HFF-Myc (cell line): ENCODE measurements at places on chromosomes 6 and 20.

DNA sequence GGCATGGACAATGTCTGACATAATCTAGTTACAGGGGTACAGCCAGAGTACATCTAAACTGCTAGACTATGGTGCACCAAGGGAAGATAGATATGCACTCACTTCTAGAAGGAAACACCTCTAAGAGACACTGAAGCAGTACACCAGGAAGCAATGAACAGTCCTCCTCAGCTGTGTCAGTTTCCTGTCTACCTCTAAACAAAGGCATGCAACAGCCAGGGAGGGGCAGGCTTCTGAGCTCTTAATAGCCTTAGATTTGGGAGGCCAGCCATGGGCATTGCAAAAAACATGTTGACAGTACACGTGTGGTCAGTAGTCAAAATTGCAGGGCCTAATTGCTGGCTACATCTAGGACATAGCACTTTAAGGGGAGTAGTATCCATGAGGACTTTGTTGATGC lies 21.4 kb downstream of the CRYBG1 start:
- no peak for DNase-seq

DNA sequence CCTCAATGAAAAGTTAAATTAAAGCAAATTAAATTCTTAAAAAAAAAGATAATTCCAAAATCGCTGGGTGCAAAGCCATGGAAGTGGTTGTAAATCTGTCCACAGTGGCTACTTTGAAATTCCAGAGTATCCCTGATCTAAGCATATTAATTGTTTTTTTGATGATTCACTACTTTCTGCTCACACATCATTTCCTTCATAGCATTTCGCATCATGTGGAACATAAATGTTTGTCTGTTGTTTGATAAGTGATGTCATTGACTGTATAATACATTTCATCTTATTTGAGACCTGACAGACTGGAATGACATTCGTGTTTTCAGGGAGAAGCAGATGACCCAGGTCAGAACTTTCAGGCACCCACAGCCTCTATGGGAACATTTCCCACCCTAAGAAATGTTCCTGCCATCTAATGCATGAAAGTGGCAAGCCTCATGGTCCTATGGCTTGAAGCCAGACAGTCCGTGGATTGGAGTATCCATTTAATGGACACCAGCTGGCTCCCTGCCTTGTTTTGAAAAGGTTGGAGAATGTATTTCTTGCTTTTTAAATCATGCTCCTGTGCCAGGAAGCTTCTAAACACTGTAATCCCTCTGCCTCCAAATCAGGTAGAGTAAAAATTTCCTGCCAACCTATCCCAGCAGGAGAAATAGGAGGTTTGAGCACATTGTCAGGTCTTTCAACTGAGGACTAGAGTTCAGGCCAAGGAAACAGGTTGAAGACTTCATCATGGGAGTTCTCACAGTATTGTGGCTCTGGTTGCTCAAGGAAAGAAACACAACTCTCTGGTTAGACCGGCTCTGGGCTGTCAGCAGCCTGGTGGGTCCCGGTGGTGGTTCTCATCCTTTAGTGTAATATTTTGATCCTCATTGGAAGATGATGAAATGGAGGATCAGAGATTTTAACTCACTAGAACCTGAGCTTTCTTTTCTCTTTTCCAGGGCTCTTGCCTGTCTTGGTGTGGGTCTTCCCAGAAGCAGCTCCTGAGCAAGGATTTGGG lies 157.9 kb downstream of the SLC24A3 start:
- DNase-seq, result no peak

GRCh38 chr20:32570401-32571190 lies 14.5 kb downstream of the NOL4L start:
- DNase-seq, result no peak

GRCh38 chr6:170067923-170068360 lies 222.9 kb downstream of the DLL1 start:
- DNase-seq, result no peak

DNA sequence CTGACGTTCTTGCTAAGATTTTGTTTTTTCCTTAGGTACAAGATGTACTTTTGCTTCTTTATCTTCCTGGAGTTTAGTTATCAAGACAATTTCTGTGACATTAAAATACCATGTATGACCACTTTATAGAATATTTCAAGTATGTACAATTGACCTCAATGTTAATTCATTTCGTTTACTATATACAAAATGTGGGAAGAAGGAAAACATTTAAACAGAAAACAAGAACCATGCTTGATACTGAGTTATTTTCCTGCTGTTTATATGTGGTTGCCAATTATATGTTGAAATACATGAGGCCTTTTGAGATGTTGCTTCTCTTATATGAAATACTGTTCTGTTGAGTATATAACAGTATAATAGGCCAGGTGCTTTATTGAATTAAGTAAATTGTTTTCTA lies 184.3 kb downstream of the JARID2 start:
- DNase-seq, result no peak

DNA sequence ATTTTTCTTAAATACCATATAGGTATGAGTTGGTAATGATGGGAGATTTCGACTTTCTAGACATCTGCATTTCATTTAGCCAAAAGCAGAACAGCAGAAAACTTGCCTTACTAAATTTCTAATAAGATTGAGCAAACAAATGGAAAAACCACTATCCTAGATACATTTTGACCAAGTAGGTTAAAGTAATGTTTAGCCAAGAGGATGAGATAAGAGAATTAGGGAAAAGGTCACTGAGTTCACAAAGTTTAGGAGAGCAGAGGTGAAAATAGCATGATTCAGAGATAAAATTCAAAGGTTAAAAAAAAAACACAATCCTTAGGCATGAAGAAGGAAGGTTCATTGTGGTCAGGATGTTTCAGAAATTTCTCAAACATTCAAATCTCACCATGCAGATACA lies 450.3 kb downstream of the CD83 start:
- no peak for DNase-seq

DNA sequence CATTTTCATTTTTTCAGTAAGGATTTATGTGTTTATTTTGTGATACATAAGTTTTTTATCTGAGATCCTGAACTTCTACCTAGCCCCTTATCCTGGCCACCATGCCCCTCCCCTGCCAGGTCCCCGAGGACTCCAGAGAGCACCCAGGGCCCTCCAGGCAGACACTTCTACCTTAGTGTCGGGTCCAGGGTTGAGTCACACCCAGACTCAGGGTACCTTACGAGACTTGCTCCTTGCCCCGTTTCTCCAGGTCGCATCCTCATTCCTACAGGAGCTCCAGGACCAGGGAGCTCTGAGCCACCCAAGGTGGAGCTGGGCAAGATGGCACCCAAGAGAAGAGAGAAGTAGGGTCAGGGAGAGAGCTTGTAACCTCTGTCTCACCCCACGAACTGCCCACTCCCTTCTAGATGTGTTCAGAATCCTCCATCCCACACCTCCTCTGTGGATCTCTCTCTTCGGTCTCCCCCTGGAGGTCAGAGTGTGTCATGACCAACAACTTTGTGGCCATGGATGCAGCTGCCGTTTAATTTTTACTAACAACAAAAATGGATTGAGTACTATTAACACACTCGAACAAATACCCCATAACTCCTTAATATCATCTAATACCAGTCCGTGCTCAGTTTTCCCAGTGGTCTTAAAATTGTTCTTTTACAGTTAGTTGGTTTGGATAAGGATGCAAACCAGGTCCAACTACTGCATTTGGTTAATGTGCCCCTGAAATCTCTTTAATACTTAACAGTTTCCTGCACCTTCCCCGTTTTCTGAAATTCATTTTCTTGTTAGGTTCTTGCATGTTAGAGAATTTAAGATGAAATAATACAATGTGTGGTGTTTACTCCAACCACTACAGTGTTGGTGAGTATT lies 130.6 kb upstream of the INSM1 start:
- no peak for DNase-seq

GRCh38 chr6:39561536-39562266 lies 163.5 kb downstream of the KIF6 start:
- no peak for DNase-seq

GRCh38 chr6:150987371-150987828 lies 121.9 kb downstream of the MTHFD1L start:
- no peak for DNase-seq

- no peak for DNase-seq
Observed at GRCh38 chr6:15569035-15569995, 93.5 kb downstream of the DTNBP1 start.

DNA sequence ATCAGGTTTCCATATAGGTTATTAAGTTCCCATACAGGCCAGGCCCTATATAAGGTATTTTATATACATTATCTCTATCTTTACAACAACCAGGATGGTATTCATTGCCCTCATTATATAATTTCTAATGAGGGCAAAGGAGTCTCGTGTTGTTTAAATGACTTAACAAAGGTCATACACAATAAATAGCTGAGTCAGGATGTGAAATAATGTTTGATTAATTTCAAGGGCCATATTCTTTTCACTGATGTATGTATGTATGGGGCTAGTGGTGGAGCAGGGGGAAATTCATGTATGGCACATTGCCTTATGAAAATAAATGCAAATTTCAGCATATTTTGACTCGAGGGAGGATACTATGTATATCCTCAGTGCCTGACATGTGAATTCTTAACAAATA lies 200.7 kb downstream of the FAXC start:
- DNase-seq, result no peak

DNA sequence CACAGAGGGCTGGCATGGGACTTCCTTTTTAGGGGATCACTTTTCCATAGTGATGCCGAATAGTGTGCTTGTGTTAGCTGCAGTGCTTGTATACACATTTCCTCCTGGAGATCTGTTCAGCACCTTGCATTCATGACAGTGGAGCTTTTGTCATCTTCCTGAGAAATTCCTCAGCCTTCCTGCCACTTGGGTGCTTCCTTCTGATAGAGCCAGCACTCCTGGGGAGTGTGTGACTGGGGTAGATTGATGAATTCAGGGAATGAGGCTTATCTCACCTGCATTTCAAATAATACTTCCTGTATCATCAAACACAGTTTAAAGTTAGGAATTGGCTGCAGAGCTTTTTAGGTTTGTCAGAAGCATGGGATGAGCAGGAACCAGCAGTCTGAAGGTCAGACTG lies 48.8 kb upstream of the SCGN start:
- no peak for DNase-seq
